Endothelial cell (in vitro differentiated cells): ENCODE measurements at places on chromosomes 5 and 9.

DNA sequence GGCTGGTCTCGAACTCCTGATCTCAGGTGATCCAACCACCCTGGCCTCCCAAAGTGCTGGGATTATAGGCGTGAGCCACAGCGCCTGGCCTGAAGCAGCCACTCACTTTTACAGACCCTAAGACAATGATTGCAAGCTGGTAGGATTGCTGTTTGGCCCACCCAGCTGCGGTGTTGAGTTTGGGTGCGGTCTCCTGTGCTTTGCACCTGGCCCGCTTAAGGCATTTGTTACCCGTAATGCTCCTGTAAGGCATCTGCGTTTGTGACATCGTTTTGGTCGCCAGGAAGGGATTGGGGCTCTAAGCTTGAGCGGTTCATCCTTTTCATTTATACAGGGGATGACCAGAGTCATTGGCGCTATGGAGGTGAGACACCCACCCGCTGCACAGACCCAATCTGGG lies 1.5 kb downstream of the CA9 start:
- DNase-seq: no peak

GRCh38 chr9:113953531-113953930 lies 77.4 kb downstream of the ZNF618 start:
- DNase-seq: no peak

DNA sequence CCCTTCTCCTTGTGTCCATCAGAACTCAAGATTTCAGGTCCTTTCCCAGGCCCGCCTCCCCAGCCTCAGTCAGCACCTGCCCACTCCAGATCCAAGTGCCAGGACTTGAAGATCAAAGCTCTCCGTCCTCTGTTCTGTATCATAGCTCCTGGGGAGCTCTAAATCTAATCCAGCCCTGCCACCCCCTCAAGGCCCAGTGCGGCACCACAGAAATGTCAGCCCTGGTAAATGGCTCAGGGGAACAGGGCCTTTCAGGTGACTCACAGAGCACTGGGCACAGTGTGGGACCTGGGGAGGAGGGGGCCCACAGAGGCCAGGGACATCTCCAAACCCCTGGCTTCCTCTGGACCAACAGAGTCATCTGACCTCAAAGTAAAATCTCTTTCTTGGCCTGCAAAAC lies 6.0 kb downstream of the CSF2 start:
- no peak for DNase-seq

DNA sequence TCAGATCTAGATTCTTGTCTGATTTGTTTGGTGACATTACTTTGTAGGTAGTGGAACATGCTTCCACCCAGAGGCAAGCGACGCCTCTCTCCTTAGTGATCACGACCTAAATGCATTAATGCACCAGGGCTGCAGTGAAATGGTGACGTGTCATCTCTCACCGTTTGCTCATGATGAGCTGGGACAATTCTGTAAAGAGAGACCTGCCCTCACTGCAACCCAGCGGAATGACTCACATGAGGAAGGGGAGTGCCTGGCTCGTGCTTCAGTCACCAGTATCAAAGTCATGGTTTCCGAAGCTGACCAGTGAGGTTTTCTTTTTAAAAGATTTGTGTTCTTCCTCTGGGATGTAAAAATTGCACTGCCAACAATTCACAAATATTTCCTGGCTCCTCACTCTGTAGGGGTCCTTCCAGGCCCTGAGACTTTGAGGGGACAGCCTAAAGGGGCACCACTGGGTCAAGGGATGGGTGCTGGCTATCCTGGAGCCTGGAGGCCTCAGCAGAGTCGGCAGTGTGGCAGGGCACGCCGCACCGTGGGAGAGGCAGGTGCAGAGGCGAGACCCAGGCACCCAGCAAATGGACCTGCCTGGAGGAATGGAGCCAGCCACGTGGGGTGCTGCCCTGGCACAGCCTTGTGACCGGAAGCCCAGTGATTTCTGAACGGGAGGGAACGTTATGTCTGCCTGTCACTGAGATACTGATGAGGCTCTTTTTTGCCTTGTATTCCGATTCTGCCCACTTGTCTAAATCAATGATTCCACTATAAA lies 17.3 kb downstream of the QSOX2 start:
- no peak for DNase-seq

- DNase-seq: no peak
Measured at GRCh38 chr9:5622016-5622415, 6.9 kb upstream of the RIC1 start.
